ENCODE measurements at places on chromosomes 13 and 19.
A peak's percentile ranks its signal among the peaks of the same experiment; 100 is the strongest.

- no peak for DNase-seq
Observed at GRCh38 chr13:113561417-113562084, 23.0 kb upstream of the TFDP1 start.

- no peak for DNase-seq
Observed at GRCh38 chr19:912181-913079, 589 bp downstream of the R3HDM4 start.

DNA sequence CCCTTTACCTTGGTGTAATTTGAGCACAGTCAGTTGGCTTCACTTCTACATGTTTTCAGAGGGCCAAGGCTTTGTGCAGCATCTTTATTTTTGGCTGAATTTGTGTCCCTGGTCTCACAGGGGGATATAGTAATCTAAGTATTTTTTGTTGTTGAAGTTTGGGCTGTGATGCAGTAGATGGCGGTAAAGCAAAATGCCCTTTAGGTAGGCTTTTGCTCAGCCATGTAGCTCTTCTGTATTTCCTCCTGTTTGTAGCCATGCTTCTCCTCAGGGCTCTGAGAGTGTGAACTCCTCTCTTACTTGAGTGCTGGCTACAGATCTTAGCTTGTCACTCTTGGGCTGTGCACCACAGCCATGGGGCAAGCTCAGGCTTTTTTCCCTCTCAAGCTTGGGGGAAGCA is 328.6 kb downstream of the SLITRK5 start:
- DNase-seq: no peak

DNA sequence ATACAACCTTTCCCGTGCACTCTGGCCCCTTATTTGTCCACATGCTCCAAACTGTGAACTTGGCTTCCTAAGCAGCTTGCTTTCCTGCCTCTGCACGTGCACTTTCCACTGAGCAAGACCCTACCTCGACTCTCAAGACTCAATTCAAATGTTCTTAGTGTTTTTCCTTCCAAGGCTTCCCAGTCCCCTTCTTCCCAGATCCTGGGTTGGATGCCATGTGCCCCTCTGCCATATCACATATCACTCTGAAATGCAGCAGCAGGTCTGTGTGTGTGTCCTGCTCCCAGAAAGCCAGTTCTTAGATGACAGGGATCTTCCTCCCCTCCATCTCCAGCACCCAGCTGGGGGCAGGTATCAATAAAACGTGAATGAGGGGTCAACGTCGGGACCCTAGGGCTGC is 3.0 kb downstream of the ZNF557 start:
- no peak for DNase-seq

DNA sequence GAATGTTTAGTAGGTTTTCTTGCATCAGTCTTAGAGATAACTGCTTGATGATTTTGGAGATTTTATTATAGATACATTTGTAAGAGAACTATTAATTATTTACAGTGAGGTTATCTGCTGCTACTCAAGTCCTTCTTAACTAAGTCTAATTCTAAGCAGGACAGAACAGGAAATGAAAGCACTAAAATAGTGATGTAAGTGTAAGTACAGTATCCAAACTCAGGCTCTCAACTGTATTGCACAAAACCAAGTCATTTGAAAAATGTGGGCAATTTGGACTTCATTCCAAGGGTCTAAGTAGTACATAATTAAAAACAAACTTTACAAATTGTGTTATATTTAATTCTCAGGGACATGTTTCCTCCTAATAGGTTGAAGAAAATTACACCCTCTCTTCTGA is 417.1 kb downstream of the ITGBL1 start:
- DNase-seq: peak; percentile 10

DNA sequence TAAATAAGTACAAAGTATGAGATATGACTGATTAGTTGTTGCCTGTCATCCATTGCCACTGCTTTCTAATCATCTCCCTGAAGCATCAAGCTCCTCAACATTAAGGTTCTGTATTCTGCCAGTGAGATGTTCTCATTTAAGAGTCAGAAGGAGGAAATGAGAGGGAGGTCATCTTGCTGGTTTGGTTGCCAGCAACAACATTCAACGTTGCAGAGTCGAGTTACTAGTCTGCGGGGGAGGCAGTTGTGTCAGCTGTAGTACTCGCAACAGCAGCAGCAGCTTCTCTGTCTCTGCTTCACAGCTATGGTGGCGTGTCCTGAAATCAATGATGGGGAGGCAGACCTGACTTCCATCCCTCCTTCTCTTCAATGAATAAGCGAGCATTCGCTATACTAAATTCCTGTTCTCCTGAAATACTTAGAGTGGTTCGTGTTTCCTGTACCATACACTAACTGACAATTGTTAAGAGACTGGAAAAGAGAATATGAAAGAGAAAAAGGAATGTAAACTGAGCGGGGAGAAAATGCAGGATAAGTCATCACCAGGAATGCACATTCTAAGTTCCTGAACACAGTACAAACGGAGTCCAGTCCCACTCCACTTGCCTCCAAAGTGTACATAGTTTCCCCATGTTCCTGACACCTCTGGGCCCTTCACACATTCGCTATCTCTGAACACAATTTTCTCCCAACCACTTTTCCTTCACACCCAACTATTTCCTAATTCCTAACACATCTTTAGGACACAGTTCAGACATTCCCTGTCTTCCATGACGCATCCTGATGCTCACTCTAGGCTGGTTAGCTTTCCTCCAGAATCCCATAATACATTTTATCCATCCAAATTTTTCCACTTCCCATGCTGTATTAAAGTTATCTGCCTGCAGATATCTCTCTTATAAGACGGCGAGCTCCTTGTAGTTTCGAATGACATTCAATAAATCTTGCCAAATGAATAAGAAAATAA is 263.0 kb downstream of the KLF12 start:
- no peak for DNase-seq

- no peak for DNase-seq
Observed at GRCh38 chr19:40006273-40006691, 9.4 kb downstream of the ZNF546 start.

GRCh38 chr19:10112895-10113591 is 1.6 kb downstream of the P2RY11 start:
- no peak for DNase-seq

- no peak for DNase-seq
Observed at GRCh38 chr19:39362682-39363657, 20.7 kb downstream of the SAMD4B start.

GRCh38 chr13:29304148-29304547 is 291.3 kb downstream of the SLC7A1 start:
- DNase-seq: no peak

GRCh38 chr19:30755581-30755980 is 383.4 kb downstream of the ZNF536 start:
- DNase-seq: no peak

DNA sequence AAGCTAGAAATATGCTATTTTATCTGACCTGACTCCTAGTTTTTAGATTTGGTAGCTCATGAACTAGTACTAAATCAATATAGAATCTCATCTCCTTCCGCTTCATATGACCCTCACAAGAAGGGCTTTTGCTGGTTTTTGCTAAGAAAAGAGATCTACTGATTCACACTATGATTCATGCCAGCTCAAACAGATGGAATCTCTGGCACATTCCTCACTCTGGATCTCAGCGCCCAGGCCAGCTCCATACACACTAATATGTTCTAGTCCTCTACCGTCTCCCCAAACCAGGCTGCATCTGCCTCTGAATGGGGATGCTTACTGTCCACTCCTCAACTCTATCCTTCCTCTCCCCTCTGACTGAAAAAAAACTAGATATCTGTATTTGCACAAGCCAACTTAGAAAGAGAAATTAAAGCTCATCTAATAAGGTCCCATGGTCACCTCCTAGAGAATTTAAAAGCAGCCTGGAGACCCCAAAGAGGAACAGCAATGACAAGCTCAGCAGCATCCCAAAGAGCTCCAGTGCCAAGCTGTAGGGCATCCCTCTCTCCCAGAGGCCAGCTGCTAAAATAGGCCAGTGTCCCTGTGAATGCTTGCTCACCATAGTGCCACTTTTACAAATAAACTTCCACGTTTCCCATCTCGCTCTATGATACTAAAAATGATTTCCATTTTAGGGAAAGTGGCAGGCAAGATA is 74.9 kb downstream of the LHFPL6 start:
- no peak for DNase-seq

- no peak for DNase-seq
Observed at GRCh38 chr19:10631874-10632273, 6.5 kb downstream of the SLC44A2 start.

DNA sequence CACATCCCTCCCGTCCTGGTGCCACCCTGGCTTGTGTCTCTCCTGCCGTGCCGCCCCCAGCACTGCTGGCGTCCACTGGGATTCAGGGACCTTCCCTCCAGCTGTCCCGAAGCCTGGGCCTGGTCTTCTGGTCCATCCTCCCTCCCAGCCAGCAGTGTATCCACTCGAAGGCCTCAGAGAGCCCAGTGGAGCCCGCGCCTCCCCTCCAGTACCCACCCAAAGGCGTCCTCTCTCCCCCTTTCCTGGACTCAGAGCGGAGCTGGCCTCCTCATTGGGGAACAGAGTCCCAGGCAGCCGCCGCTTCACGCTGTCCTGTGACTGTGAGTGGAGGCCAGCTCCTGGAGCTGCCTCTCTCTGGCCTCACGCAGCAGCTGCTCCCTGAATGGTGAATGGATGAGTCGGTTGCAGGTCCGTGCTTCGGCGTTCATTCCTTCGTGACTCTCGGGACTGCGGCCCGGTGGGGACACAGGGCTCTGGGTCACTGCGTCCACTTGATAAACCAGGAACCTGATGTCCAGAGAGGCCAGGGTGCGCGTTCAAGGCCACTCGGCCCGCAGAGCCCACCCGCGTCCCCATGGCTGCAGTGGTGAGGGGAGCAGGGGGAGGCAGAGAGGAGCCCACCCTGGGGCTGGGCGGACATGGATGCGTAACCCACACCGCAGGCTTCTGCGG is 12.1 kb downstream of the ONECUT3 start:
- no peak for DNase-seq

DNA sequence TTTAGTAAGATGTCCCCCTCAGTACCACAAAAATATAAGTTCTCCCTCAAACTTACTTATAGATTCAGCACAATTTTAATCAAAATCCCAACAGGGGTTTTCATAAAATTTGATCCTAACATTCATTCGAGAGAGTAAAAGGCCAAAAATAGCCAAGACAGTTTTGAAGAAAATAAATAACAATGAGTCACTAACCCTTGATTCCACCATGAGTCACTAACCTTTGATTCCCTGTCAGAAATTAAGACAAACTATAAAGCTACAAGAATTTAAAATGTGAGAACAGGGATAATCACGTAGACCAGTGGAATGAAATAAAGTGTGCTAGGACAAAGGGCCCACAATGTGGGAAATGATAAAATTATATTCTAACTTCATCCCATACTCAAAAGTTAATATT is 320.3 kb downstream of the SUCLA2 start:
- no peak for DNase-seq

Data from NCI-H748 treated with DMSO at 0.1 percent for 48 hours (cell line).